ENCODE measurements at places on chromosomes 2 and 18.

GRCh38 chr2:181203916-181204315, 223.5 kb downstream of the UBE2E3 start:
- no peak for DNase-seq

- no peak for DNase-seq
Measured at GRCh38 chr18:50560681-50561629, 1.1 kb downstream of the MAPK4 start.

DNA sequence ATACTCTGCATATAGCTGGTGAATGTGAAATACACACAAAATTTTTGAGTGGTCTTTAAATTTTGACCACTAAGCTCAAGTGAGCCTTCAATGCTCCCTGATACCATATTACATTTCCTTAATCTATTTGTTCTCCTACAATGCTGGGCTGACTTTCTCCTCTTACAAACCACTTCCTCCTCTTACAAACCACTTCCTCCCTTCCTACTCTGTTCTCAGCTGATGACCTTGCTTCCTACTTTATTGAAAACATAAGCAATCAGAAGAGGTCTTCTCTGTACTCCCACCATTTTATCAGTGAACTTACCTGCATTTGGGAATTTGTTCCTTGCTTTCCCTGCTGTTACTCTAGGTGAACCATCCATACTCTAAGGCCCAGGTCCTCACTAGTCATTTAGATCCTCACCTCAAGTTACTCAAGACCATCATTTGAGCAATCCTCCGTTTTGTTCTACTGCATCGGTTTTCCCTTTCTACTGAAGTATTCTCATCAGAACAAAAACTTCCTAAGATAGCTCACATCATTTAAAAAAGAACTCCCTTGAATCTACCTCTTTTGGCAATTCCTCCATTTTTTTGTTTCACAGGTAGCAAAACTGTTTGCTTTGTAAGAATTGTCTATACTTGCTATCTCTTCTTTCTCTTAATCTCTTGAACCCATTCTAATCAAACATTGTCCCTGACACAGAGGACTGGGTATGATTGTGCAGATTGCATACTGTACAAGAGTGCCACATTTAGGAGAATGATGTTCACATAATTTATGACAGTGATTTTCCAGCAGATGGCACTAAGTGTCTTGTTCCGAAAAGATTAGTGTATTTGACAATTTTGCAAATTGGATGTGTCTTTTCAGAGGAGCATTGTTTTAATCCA, 96.5 kb downstream of the EPB41L5 start:
- DNase-seq = no peak

GRCh38 chr18:68796936-68797690, 767 bp upstream of the CCDC102B start:
- no peak for DNase-seq

- DNase-seq = no peak
Measured at GRCh38 chr2:7956126-7956689, 725.6 kb upstream of the ID2 start.
